ENCODE measurements at places on chromosomes 3 and 15.

DNA sequence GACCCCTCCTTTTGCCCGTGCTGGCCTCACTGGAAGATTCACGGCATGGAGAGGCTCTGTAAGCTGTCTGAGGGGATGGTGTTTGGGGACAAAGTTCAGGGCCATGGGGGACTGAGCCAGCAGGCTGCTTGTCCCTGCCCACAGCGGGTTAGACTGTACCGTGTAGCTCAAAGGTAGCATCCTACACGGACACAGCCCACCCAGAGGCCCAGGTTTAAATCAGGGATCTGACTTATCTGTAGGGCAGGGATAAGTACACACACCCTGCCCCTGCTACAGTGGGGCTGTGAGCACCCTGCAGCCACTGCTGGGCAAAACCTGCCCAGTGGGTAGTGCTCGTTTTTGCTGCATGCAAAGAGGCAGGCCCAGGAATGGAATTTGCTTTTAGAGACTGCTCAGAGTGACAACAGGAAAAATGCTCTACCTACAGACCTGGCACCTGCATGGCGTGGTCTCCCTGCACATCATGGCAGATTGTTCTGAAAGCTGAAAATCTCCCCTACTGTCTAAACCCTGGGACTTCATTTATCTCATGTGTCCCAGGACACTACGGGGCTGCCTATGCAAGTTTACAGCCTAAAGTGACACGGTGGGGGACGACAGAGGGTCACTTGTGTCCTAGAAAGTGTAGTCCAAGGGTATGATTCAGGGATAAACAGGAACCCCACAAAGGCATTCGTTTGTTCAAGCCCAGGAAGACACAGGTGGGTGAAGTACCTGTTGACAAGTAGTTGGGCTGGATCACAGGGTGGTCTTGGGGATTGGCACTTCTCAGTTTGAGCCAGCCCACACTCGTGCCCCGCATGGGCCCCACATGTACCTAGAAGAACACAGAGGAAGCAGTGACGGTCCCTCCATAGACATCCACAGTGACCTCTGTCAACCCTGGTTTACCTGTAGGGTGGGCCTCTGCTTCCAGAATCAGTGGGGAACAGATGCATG is 27.7 kb downstream of the CHDH start:
- DNase-seq, result no peak

GRCh38 chr3:37997791-37998370 is 7.3 kb downstream of the VILL start:
- DNase-seq, result no peak

- DNase-seq, result no peak
Observed at GRCh38 chr3:12155828-12156227, 2.9 kb downstream of the TIMP4 start.

- DNase-seq, result no peak
Observed at GRCh38 chr3:154430014-154430413, at the start of gene GPR149. TSS of gene GPR149 (minus strand) at chr3:154430190. CDS start at chr3:154429615, 575 bp downstream.

DNA sequence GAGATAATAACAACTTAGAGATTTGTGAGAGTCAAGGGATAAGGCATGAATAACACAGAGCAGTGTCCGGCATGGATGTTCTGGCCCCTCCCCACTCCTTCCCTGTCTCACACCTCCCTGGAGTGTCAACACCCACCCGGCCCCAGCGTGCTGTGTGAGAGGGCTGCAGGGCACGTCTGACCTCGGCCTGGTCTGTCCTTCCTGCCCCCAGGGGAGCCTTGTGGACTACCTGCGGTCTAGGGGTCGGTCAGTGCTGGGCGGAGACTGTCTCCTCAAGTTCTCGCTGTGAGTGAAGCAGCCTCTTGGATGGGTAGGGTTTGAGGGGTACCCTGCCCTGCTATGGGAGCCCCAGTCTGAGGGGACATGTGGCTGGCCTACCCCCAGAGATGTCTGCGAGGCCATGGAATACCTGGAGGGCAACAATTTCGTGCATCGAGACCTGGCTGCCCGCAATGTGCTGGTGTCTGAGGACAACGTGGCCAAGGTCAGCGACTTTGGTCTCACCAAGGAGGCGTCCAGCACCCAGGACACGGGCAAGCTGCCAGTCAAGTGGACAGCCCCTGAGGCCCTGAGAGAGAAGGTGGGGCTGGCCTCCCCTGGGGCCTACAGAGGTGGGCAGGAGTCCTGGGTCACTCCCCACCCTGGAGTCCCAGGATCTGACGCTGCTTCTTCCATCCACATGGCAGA is 11.2 kb upstream of the LMAN1L start:
- no peak for DNase-seq

DNA sequence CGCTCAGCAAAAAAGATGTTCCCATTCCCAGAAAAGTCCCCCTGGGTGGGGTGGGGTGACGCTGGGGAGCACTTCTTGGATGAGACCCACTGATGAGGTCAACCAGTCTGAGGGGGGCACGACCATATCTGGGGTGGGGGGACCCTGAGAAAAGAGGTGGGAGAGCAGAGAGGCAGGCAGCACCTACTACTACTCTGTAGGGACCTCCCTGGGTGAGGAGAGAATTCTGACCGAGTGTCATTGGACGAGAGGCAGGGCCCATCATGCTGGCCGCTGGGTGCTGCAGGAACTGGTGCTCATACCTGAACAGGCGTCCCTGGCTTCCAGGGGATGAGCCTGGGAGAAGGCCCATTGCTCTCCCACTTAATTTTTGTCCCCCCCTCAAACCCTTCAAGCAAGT is 158.8 kb downstream of the KLF13 start:
- no peak for DNase-seq

DNA sequence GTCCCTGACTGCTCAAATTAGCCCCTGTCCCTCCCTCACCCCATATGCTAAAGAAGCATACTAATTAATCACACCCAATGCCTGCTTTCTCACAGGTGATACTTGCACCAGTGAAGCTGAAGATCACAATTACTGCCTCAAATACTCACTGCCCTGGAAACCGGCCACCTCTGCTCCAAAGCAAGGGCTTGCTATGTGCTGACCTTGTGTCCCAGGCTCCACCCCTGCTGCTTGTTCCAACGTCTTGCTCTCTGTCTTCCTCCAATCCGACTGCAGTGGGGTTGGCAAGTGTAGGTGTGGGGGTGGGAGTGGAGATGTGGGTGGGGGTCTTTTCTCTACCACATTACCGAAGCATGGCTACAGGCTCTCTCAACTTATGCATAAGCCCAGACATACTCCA is 55.7 kb upstream of the PSMD6 start:
- DNase-seq, result no peak

GRCh38 chr3:167078070-167078622 is 302.0 kb downstream of the ZBBX start:
- no peak for DNase-seq

- no peak for DNase-seq
Observed at GRCh38 chr3:27575499-27575898, 91.3 kb upstream of the SLC4A7 start.

- DNase-seq, result no peak
Observed at GRCh38 chr3:129122412-129123011, 908 bp upstream of the RAB43 start.

DNA sequence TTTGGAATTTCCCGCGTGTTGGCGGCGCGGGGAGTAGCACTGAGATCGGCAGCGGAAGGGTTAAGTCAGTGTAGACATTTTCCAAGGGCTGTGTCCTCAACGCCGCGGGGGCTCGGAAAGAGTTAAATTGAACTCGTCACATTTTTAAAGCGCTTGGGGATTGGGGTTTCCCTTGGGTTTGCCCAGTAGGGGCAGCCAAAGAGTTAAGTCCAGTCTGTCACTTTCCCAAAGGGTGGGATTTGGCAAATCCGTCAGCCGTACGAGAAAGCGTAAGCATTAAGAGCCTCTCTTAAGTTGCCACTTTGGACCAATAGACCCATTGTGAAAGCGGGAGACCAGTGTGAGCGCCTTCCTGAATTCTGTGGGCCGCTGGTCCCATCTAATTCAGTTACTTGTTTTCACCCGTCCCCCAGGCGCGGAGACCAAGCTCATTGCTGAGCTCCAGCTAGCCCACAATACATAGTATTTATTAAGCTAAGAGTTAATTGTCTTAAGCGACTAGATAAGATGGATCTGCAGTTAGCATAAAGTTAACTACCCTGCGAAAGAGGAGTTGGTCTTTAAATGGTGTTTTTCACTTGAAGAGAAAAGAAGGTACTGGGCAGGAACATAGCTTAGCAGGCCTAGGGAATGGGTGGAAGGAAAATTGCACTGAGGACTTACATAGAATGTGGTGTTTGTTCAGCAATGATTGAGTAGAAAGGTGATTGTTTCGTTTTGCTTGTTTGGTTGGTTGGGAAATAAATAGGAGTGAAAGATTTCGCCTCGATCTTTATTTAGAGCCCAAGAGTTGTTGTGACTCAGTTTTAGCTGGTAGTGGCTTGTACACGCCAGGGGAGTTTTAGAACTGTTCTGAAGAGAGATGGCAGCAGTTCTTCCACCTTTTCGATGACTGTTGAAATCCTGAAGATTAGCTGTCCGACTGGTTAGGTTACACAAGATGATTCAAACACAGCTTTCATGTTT is 932 bp downstream of the ARL8B start:
- no peak for DNase-seq

- DNase-seq, result no peak
Observed at GRCh38 chr15:60520825-60521368, 42.0 kb upstream of the ICE2 start.

DNA sequence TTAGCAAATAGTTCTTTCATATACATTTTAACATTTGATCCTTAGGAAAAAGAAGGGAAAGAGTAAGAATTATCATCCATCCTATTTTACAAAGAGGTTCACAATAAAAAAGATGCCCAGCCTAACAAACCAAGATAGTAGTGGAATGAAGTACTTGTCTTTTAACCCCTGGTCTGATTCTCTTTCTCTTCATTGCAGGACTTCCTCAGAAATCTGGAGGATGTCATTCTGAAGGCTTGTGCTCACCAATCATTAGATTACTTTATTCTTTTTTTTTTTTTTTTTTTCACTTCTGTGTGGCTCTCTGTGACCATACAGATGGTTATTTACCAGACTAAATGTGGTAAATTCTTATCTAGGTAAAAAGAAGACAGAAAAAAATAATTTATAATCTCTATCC is 7.0 kb downstream of the HDGFL3 start:
- no peak for DNase-seq

DNA sequence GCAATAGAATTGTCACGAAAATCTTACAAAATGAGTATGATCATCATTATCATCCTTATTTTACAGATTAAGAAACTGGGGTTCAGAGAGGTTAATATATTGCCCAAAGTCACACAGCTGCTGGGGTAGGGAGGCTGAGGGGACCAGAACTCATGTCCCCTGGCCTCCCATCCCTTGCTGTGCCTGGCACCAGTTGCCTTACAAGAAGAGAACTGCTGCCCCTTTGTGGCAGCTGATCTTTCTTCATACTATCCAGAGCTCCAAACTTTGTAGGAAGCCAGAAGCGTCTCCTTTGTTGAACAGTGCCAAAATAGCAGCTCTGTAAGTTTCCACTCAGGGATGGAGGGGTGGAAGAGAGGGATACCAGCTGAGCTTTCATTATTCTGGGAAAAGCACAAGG is 236.8 kb upstream of the TBC1D5 start:
- DNase-seq, result no peak

DNA sequence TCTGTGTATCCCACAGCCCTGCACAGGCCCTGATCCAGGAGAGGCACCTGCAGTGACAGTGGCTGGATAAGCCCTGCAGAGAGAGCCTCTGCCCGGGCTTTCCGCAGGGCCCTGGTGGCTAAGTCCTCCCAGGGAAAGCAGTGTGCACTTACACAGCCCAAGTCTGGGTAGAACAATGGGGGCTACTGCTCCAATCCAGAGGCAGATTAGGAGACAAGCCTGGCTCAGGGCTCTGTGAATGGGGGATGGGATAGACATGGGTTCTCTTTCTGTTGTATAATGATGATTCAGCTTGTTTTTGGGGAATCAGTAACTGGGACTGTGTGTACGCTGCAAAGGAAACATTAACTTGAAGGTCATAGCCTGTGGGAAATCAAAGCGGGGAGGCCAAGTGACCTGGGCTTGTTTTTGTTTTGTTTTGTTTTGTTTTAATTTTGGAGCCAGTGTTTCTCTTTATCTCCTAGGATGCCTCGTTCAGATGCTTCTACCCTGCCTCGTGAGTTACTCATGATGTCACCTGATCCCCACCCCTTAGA is 4.1 kb upstream of the ALDH1L1 start:
- DNase-seq, result no peak

- DNase-seq, result no peak
Observed at GRCh38 chr3:141875893-141876380, 506 bp upstream of the ATP1B3 start.

DNA sequence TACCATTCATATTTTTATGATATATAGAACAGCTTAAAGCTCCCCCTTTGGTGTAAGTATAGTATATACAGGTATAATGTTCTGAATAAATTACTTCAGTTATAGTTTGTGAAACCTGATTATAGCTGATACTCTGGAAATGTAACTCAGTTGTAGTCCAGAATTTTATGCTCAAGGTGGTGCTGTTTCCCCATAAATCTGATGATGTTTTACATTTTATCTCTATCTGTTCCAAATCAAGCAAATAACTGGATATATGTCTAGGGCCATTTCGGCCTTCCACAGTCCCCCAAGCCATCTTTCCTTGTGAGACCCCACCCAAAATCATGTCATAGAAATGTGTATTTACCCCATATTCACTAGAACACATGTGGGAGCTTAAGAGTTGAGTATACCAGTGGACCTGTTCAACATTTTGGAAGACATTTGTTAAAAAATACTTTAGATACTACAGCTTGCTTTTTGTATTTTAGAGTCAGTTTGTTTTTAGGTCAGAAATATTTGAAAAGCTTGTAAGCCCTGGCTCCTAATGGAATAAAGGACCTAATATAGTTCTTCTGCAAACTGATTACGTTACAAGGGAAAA is 107.1 kb downstream of the ATG7 start:
- no peak for DNase-seq

DNA sequence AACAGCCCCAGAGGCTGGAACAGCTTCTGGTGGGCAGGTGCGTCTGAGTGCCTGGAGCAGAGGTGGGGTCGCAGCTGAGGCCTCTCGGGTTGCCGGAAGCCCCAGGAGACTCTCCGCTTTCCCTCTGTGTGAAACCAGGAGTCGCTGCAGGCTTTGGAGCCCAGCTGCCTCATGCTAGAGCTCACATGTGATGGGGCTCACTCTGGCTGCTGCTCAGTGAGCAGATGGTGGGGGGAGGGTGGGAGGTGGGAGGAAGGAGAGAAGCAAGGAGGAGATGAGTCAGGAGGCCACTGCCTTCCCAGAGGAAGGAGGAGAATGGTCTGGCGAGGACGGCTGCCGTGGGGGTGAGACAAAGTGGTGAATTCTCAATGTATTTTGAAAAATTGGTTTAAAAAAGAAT is 290.1 kb upstream of the CHRNA7 start:
- DNase-seq, result no peak

Data from cerebellar nuclear complex (tissue), 1 donor.